ENCODE measurements at places on chromosomes 12 and 14. TPM values are rescaled to one million over a fixed set of nuclear protein-coding genes. Genes with fewer than 3 reads are reported as not detected.

GRCh38 chr14:68181519-68182326 is 362.1 kb downstream of the RAD51B start:
- no peak for DNase-seq

Gene KIF5A
- 0.60 TPM for total RNA-seq

Gene OR5AU1
- total RNA-seq, result not detected

DNA sequence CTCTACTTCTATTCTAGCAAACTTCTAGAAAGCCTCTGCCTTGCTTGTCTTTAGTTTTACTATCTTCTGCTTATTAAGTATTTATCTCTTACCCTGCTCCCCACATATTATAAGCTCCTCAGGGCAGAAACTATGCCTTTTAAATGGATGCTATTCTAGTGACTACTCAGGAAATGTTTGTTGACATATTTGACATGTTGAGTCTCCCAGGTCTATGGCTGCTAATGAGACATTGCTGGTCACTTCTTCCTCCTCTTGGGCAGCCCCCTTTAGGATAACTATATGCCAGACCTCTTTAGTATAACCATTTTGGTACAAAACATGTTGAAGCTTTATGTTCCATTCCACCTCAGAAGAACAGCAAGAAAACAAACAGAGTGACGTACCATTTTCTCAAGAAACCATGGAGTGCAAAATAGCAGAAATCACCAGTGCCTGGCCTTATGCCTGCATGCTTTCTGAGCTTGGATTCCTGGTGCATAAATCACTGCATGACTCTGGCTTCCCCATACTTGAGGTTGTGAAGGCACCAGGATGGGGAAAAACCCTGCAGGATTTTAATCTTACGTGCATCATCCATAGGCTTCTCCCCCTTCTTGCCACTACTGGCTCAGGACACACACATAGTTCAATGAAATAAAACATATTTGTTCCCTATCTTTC is 202.6 kb downstream of the TMX1 start:
- DNase-seq, result no peak

Gene ART4
- not detected for total RNA-seq

GRCh38 chr12:41367726-41368405 is 179.7 kb downstream of the PDZRN4 start:
- no peak for DNase-seq

DNA sequence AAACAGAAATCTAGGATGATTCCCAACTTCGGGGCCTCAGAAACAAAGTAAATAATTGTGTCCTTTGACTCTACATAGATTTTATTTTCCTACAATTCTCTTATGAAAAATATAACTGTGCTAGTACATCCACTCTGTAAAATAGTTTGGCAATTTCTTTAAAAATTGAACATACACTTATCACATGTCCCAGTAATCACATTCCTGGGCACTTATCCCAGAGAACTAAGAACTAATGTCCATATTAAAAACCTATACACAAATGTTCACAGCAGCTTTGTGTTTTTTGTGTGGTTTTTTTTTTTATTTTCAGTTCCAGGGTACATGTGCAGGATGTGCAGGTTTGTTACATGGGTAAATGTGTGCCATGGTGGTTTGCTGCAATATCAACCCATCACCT is 99.0 kb downstream of the KCNH5 start:
- no peak for DNase-seq

DNA sequence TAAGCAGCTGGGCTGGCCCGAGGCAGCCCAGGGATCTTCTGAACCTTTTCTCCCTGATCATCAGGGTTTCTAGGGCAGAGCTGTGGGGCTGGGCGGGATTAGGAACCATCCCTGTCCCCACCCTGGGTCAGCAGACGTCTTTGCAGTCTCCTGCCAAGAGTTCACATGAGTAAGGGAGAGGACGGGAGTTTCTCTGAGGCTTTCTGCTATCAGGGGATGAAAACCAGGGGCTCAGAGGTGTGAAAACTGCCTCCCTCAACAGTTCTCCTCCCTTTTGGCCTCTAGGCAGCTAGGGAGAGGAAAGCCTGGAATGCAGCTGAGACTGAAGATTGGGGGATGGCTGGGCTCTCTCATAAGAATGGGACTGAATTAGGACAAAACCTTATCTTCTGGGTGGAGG is 7.9 kb downstream of the ZNF385A start:
- no peak for DNase-seq

DNA sequence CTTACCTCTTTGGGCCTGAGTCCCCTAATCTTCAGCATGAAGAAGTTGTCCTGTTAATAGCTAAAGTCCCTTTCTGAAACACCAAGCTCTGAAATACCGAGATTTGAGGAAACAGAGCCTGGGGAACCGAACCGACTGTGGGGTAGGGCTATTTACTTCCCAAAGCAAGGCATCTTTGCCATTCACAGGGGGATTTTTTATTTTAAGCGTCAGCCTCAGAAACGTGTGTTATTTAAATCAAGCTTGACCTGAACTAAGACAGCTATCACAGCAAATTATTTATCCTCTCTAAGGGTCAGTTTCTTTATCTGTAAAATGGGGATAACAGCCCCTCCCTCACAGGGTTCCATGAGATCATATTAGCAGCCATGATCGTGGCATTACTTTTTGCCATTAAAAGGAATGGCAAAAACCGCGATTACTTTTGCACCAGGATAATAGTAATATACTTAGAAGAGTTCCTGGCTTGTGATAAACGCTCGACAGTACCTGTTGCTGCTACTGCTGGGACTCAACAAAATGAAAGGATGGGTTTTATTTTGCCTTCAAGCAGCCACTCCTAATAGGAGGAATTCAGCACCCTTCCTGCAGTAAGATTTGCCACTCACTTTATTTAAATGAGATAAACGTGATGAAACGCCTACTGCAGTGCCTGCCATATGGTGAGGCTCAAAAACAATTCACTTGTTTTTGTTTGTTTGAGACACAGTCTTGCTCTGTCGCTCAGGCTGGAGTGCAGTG is 1.3 kb upstream of the CORO1C start:
- no peak for DNase-seq

GRCh38 chr12:91870872-91871707 is 274.6 kb downstream of the BTG1 start:
- DNase-seq, result no peak

Gene MMP19
- total RNA-seq, result not detected

DNA sequence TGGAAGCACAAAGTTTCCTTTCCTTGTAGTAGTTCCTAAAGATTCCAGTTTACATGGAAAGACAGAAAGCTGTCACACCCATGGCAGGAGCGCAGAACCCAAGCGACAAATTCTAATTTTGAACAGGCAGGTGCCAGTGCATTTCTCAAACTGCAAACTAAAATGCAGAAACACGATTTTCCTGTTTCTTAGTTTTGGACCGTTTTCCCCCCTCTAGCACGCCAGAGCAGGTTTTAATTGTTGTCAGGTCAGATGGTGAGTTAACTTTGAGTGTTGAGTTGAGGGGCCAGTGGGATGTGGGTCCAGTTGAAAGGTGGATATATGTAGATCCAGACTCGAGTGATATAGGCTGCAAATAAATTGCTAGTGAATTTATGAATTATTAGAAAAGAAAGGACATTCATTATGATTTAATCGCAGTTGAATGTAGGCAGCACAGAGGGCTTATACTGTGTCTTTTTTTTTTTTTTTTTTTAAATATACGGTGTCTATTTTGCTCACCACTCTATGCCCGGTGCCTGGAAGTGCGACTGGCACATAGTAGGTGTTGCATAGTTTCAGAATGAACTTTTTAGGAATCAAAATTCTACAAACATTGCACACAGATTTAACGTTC is 909 bp upstream of the ETFBKMT start:
- no peak for DNase-seq

DNA sequence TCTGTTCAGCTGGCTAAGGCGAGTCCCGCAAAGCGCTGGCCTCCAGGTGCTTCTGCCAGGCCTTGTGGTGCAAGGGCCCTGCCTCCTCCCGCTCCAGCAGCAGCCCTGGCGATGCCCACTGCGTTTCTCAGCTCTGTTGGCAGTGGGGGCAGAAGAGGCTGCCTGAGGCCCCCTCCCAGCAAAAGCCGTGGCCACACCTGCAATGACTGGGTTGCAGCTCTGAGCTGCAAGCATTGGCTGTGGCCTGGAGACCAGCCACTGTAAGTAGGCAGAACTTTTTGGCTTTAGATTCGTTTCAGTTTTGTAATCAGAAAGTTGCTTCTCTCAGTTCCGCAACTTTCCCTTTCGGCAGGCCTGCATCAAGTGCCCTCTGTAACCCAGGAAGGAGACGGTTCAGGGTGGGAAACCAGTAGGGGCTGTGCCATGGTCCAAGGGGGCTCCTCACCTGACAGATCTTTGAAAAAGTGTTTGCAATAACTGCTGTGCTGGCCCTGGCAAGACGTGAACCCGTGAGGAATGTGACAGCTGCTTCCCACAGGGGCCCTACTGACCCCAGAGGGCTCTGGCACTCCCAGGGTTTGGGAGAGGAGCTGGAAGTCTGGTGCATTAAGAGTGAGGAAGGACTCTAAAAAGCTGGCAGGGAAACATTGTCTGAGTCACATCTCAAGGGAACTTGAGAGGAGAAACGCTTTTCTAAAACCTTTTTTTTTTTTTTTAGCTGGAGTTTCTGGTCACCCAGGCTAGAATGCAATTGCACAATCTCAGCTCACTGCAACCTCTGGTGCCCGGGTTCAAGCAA is 54.5 kb upstream of the MAX start:
- no peak for DNase-seq

Gene GARIN6
- total RNA-seq, result not detected

Measured in CD8-positive, alpha-beta T cell (primary cell).